CD4-positive, alpha-beta T cell treated with Interleukin-15 for 4 hours (primary cell): ENCODE measurements at places on chromosomes 3 and 15.

DNA sequence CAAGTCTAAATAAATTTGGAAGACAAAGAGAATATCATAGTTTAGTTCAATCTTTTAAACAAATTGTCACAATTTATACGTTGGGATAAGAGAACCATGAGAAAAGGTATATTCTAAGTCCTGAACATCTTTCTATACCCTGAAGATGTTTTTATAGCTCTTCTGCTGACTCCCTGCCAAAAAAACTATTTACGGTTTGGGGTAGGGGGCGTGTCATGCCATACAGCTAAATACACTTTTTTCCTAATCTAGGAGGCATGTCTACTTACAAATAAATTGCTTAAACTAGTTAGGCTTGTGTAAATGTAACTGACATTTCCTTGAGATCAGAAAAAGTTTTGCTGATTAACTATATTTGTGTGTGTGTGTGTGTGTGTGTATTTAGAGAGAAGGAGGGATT, 163.3 kb downstream of the PGPEP1L start:
- no peak for DNase-seq

DNA sequence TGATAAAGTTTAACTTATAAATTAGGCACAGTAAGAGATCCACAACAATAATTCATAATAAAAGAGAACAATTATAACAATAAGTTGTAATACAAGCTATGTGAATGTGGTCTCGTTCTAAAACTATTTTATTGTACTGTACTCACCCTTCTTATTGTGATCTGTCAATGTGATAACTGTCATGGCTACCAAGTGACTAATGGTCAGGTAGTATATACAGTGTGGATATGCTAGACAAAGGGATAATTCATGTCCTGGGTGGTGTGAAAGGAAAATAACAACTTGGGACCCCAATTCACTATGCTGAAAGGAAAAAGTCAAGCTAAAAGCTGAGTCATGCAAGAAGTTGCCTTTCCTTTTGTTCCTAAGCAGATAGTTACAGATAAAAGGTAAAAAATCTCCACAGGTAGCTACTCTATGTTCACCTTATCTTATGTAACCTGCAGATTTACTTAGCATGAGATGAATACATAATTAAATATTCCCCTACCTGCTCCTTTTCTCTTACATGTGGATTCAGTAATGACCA, 10.7 kb upstream of the CYP8B1 start:
- DNase-seq, result no peak

GRCh38 chr15:96977886-96978285, 647.4 kb downstream of the NR2F2 start:
- DNase-seq, result no peak

- DNase-seq, result no peak
Observed at GRCh38 chr15:61530769-61531168, 301.7 kb upstream of the RORA start.

- no peak for DNase-seq
Observed at GRCh38 chr15:62426387-62426956, 261.4 kb upstream of the C2CD4B start.

DNA sequence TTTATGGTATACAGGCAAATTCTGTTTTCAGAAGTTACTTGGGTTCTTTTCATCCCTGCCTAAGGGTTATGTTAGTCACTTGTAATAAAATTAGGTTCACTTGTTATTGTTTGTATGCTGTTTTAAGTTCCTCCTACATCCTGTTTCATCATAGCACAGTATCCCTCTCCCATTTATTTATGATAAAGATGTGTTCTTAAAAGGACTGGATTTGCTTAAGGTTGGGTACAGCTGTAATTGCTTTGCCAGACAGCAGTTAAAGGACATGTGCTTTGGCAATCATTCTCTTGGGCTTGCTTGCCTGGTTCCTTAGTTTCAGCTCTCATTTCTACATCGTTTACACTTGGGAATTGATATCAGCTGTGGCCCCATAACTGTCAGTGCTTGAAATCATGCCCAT, 11.7 kb downstream of the ATP2C1 start:
- DNase-seq, result no peak

DNA sequence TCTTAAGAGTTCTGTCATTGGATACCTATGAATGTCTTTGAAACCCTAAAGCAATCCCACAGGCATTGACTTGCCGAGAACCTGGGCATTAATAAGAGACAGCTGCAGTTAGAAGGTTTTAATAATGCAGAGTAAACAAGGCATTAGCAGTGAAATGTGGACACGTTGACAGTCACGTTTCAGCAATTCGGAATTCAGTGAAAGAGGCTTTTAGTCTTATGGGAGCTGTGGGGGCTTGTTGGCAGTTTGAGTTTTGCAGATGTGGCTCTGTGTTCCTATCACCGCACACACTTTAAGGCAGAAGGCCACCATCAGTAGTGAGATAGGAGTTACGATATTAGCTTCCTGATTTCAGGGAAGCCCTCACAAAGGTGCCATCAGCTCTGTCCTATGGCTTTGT, 145.2 kb upstream of the NUDT16 start:
- DNase-seq, result no peak

DNA sequence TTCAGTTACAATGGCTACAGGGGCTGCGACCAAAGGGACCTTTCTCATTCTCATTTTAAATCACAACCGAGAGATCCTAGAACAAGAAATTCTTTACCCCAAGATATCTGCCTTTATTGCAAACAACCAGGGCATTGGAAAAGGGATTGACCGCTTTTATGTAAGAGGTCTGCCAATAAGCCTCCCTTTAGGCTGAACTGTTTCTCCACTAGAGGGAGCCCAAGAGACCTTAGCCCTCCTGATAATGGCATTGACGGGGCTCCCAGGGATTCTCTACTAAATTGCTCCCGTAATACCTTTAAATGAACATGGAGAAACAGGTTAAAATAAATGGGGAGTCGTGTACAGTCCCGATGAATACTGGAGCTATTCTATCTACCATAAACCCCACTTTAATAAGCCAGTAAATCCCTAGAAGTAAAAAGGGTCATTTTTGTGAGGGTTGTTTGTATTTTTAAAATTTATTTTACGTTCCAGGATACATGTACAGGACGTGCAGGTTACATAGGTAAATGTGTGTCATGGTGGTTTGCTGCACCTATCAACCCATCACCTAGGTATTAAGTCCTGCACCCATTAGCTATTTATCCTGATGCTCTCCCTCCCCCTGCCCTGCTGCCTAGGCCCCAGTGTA, 7.5 kb upstream of the IGSF10 start:
- peak; percentile 63 for DNase-seq

DNA sequence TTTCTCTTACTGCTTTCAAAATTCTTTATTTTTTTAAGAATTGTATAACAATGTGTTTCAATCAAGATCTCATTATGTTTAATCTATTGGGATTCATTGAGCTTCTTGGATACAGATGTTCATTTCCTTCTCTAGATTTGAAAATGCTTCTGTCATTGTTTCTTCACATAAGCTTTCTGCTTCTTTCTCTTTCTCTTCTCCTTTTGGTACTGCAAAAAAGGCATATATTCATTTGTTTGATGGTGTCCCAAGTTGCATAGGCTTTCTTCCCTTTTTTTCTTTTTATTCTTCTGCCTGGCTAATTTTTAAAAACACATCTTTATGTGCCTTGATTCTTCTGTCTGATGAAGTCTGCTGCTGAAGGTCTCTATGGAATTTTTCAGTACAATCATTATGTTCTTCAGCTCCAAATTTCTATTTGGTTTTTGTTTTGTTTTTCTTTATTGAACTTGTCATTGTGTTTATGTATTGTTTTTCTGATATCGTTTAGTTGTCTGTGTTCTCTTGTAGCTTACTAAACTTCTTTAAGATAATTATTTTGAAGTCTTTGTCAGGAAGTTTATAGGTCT, 88.9 kb downstream of the DTWD1 start:
- no peak for DNase-seq

- no peak for DNase-seq
Observed at GRCh38 chr3:141275511-141275910, 43.9 kb downstream of the PXYLP1 start.

DNA sequence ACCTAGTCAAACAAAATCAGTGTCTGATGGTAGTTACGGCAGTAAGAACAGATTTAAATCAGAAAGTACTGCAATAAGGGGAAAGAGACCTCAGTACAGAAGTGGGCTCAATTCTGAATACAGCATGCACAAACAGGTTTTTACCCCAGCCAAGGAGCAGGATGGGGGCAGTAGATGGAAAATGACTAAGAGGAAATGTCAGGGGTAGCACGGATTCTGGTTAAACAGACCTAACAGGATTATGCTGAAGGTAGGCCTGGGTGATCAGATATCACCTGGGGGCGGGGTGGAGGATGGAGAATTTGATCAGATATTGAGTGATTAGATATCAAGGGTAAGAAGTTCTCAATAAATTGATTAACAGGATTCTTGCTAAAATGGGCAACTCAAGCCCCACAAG, 19.0 kb downstream of the MESD start:
- no peak for DNase-seq

GRCh38 chr15:65089206-65089824, 12.8 kb downstream of the KBTBD13 start:
- no peak for DNase-seq

- DNase-seq, result peak; percentile 31
Observed at GRCh38 chr3:196740481-196741248, 1.0 kb downstream of the PAK2 start.

GRCh38 chr3:46416125-46416810, 9.2 kb downstream of the CCRL2 start:
- DNase-seq, result no peak

- no peak for DNase-seq
Observed at GRCh38 chr3:175659670-175660350, 800.7 kb downstream of the NAALADL2 start.

DNA sequence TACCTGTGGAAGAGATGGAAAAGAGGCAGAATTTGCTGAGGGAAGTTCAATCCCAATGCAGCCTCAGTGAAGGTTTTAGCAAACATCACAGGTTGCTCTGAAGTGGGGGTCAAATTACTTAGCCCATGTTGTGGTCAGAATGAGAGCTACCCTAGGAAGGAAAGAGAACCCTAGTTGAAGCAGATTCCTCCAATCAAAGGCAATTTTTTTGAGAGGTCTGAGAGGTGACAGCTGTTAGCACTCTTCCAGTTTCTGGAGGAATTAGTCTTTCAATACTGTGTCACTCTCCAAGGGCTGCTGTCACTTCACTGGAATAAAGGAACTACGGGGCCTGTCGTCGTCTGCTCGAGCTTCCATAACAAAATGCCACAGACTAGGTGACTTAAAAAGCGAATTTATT, 584.2 kb upstream of the DPPA4 start:
- no peak for DNase-seq
